ENCODE measurements at places on chromosomes 12 and 14.

GRCh38 chr14:52015411-52016030, 26.2 kb downstream of the RTRAF start:
- DNase-seq = no peak

GRCh38 chr14:43671716-43672485, 835.2 kb downstream of the FSCB start:
- no peak for DNase-seq

GRCh38 chr14:102750376-102750775, 26.9 kb upstream of the TRAF3 start:
- no peak for DNase-seq

- DNase-seq = no peak
Observed at GRCh38 chr12:110279566-110280375, 1.3 kb upstream of the ATP2A2 start.

DNA sequence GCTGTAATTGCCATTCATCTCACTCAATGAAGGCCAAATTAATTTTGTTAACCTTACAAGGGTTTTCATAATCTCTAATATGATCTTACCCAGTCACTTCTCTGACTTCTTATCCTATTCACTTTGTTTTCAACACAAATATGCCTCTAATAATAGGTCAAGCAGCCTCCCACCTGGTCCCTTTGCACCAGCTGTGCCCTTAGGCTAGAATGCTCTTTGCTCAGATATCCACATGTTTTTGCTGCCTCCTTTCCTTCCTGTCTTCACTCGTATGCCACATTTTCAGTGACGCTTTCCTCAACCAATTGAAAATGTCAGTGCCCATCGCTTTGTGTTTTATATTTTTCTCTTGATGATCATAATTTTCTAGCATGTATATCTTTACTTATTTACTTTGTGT, 106.4 kb upstream of the SYT10 start:
- DNase-seq = no peak

- no peak for DNase-seq
Observed at GRCh38 chr12:6967651-6968100, 2.8 kb downstream of the PHB2 start.

DNA sequence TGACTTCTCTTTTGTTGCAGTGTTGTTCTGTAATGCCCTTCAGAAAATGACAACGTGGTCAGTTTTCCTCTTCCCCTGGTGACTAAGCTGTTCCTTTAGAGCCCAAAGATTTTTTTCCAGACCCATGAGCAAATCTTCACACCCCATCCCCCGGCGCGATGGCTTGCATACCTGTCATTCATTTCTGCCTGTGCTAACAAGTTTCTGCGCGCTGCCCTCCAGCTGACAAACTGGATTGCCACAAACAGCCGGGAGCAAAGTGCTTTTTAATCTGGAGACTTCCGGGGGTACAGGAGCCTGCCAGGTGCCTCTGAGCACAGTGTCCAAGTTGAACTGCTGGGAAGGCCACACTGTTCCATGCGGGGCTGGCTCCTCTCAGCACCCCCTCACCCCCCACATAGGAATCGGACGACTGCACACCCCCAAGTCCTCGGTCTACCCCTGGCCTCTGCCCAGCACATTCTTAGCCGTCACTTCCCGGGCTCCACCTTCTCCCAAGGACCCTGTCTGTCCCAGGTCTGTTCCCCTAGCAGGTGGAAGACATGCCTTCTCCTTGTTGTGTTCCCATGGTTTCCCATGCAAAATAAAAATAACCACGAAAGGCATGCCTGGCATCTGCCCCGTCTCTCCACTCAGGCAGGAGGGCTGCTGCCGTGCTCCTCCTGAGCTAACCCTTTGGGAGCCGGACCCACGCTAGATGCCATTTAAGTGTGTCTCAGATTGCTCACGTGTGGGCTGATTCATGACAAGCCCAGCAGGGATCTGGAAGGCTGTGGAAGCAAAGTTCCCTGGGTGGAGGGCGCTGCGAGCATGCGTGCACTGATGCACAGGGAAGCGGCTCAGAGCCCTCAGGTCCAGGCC, 14.1 kb downstream of the RILPL1 start:
- no peak for DNase-seq

DNA sequence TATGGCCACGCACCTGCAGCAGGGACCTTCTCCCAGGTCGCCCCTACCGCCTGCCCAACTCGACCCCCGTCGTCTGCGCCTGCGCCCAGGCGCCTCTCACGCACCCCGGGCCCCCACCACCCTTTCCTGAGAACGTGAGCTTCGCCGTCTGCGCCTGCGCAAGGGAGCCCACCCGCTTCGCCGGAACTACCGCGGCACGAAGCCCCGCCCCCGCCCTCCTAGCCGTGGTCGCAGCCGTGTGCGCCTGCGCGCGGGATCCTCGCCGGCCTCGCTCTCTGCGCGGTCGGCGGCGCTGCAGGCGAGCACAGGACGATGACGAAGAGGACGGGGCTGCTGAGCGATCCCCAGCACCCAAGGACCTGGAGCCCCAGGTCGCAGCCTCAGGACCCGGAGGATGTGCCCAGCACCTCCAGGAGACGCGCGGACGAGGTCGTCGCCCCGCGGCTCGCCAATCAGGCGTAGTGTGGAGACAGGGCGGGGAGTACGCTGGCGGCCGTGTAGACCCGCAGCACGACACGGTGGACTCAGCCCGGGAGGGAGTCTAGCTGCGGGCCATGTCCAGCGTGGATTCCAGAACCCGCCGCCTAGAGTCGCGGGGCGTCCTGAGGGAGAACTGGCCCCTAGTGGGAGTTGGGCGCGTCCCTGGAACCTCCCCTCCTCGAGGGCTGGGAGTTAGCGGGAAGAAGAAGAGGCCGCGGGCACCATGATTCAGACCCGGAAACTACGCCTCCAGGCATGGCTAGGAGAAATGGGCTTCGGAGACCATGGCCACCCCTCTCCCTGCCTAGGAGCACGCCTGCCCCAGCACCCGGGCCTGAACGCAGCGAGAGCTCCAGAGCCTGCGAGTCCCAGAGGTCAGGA, 1120.8 kb upstream of the TMEM132C start:
- DNase-seq = peak; percentile 40

- DNase-seq = peak; percentile 60
Observed at GRCh38 chr12:54439521-54440255, 20.6 kb upstream of the ITGA5 start.

DNA sequence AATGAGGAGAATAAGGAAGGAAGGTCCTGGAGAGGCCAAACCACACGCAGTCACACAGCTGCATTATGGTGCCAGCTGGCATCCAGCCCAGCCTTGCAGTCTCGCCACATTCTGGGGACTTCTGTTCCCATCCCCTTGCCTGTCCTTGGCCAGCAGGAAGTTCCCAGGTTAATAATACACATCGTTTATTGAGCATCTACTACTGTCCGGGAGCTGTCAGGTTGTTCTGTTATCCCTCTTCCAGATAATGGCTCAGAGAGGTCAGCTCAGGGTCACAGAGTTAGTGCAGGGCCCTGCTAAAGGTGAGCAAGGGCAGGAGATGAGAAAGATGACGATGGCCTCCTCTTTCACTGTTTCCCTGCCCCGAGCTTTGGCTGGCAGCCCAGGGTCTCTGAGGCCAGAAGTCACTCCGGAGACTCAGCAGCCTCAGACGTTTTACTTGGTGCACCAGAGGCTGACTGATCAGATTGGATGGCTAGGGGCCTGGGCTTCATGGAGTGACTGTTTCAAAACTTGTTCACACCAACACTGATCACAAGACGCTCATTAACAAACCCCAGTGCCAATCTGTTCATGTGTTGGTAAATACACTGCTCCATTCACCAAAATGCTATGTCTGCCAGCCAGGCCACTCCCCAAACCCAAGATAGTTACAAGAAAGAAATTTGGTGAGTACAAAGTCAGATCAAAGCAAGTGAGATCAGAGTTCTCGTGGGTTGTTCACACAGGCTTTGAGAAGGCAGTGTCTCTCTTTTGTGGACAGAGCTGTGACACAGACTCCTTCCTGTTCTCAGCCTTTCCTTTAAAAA, 79.2 kb downstream of the B4GALNT3 start:
- DNase-seq = no peak

GRCh38 chr12:116099652-116100432, 177.7 kb downstream of the MED13L start:
- DNase-seq = no peak

DNA sequence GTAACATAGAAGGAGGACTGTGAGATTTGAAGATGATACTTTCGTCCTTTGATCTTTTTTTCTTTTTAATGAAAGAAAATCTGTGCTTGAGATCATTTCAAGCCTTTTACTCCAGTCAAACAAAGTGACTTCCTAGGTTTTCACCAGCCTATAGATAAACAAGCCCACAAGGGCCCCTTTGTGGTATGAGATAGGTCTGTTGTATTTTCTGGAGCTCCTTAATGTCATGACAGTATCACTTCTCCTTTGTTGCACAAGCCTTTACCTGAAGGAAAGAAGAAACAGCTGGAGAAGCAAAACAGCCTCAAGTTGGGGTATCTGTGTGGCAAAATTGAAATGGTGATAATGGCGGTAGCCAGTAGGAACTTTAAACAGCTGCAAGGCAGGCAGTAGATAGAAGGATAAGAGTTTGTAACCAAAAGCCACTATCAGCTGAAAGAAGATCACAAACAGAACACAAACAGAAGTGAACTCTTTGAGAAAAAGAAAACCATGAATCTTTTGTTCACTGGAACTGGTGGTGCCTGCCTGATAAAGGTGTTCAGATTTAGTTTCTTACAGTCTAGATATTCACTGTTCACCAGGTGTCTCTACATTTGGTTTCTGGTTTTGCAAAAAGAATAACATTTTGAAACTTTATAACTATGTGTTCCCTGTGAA, 96.8 kb downstream of the LGR5 start:
- DNase-seq = no peak

GRCh38 chr12:5399266-5399665, 32.6 kb upstream of the NTF3 start:
- DNase-seq = no peak

DNA sequence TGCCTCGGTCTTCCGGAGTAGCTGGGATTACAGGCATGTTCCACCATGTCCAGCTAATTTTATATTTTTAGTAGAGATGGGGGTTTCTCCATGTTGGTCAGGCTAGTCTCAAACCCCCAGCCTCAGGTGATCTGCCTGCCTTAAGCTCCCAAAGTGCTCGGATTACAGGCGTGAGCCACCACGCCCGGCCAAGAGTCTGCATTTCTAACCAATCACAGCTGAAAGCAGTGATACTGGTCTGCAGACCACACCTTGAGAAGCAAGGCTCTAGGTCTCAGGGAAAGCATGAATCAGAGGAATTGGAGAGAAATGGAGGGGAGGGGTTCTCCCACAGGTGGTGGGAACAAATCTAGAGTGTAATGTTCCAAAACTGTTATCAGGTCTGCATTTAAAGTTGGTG, 55.2 kb upstream of the TMEM263 start:
- DNase-seq = no peak

DNA sequence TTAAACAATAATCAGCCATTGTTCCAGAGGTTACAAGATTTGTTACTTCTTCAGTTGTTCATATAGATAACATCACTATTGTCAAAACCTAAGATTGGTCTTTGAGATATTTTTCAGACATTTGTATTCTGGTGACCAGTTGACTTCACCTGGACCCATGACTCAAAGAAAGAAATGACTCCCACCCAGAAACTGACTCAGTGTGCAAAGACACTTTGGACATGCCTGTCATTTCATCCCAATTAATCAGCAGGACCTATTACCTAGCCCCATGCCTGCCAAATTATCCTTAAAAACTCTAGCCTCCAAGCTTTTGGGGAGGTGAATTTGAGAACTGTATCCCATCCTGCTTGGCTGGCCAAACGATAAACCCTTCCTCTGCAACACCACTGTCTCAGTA, 27.7 kb upstream of the TSPAN11 start:
- DNase-seq = no peak

GRCh38 chr14:51087031-51087441, 7.9 kb downstream of the TRIM9 start:
- DNase-seq = no peak

DNA sequence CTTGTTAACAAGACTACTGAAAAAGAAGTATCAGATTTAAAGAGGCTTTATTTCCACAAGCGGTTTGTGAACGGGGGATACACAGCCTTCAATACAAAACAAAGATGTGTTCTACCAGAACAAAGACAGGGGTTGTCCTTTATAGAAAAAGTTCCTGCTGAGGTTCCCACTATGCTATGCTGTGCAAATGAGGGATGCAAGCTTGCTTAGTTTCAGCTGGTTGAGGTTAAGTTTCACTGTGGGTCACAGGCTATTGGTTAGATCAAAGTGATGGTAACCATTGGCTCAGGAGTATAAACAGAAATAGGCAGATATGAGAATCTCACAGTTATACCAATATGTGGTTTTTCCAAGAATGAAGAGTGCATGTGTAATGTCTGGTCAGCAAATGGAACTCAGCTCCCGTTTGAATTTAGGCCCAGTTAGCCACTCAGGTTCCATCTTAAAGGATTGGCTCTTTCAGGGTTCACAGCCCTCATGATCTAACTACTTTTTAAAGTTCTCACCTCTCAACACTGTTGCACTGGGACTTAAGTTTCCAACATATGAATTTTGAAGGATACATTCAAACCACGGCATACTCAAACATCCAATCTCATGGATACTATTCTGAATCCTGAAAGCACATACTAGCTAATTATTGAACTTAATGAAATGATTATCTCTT, 215.4 kb upstream of the DCN start:
- DNase-seq = no peak

DNA sequence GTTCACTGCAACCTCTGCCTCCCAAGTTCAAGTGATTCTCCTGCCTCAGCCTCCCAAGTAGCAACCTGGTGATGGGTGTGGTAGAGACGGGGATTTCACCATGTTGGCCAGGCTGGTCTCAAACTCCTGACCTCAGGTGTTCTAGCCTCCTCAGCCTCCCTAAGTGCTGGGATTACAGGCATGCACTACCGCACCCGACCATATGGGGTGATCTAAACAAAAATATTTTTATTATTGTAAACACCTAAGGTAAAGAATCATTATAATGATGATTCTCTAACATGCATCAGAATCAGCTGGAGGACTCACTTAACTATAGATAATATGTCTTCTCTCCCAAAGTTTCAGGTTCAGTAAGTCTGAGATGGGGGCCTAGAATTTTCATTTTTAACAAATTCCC, 96.2 kb upstream of the ALG10 start:
- no peak for DNase-seq

DNA sequence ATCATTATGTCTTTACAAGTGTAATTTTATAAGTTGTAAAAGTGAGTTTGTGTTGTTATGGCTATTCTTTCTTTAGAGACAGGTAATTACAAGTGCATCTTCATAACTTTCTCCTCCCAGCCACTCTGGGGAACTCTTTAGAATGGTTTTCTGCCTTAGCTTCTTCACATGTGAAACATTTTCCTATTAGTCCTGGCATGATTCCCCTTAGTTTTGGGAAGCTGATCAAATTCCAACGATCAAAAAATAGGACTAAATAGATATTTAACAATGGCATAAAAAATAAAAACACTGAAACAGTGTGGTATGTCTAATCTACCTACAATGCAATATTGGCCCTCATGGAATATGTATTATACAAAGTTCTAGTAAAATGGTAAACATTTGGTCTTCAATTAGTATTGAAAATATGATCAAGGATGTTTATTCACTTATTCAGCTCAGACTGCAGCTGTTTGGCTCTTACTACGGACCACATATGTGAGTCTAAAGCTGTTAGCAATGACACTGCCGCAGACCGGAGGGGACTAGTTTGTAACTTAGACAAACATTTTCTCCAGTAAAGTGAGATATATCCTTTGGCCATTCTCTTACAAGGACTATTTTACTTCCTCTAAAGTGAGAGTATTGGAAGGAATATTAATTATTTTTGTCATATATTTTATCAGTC, 890.8 kb upstream of the USP15 start:
- DNase-seq = peak; percentile 70

GRCh38 chr14:101118233-101118632, 214.7 kb upstream of the RTL1 start:
- no peak for DNase-seq
